ENCODE measurements at places on chromosomes 11 and 22.

- no peak for DNase-seq
Measured at GRCh38 chr11:19672586-19673206, 39.9 kb upstream of the NAV2 start.

DNA sequence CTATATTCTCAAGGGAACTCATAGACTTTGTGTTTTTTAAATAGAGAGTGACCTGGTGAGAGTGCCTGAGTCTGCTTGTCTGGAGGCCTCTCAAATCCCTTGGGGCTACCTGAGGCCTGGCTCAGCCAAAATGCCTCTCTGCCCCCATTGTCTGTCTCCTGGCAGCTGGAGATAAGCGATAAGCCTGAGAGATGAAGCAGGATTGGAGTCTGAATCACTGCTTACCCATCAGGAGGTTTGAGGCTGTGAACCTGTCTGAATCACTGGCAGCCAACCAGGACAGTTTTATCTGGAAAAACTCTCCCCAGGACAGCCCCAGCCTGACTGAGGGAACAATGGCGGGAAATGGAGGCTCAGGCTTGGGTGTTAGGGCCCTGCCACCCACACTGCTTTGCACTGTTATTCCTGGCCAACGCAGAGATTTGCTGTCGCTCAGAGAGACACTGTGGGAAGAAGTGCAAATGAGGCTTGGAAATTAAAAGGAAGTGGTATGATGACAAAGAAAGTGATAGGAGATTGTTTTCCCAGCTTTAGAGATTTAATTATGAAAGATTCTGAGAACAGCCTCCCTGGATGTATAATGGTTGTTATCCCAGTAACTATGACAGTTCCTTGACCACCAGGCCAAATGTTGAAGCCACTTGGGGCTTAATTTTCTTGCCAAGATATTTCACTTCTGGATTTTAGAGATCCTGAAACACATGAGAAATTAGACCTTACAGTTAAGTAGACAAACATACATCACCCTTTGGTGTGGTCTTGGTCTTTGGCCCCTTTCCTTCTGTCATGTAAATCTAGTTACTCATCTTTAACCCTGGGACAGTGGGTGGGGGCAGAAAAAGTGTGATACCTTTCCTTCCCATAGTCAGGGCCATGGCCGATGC is 102.1 kb downstream of the RASSF10 start:
- DNase-seq: no peak

DNA sequence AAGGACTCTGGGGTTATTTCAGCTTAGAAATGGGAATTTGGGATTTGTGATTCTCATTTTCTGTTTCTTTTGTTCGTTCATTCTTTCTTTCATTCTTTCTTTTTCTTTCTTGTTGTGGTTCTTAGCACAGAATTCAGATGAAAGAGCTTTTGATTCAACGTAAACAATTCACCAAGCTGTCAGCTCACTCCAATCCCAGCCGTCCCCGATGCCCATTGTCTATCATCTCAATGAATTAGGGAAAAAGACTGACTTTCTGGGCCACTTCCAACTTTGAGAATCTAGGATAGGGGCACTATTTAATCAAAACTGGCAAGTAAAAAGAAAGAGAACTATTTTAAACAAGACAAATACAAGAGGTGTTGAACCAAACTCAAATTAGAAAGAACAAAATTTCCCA is 25.1 kb upstream of the TMA7B start:
- DNase-seq: no peak

GRCh38 chr11:110317516-110317932 is 21.1 kb upstream of the RDX start:
- no peak for DNase-seq

DNA sequence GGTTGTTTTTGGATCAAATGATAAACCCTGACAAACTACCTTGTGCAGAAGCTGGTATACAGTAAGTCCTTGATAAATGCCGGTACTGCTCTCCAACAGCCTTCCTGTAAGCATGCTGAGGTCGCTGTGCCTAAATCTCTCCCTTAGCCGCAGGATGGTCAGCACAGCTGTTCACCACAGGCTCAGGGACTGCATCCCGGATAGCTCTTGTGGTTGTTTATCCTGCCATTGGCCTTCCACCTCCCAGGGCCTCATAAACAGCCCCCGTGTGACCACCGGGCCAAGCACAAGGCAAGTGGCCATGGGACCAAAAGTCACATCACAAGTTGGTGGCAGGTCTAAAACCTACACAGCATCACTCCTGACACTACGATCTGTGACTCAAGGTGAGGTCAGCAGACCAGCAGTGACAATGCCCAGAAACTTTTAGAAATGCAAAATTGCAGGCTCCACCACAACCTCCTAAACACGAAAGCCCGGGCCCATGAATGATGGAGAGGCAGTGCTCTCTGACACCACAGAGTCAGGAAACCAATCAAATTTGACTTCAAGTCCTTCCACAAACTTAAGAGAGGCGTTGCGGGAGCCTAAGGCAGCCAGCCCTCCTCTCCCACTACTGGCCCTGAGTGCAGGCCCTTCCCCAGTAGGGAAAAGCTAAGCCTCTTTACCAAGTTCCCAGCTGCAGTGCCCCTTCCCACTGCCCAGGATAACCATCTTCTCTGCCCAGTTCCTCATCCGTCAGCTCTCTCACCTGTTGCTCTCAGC is 3.9 kb downstream of the SPATA19 start:
- DNase-seq: no peak

GRCh38 chr22:30705710-30706651 is 11.3 kb downstream of the OSBP2 start:
- DNase-seq: no peak

DNA sequence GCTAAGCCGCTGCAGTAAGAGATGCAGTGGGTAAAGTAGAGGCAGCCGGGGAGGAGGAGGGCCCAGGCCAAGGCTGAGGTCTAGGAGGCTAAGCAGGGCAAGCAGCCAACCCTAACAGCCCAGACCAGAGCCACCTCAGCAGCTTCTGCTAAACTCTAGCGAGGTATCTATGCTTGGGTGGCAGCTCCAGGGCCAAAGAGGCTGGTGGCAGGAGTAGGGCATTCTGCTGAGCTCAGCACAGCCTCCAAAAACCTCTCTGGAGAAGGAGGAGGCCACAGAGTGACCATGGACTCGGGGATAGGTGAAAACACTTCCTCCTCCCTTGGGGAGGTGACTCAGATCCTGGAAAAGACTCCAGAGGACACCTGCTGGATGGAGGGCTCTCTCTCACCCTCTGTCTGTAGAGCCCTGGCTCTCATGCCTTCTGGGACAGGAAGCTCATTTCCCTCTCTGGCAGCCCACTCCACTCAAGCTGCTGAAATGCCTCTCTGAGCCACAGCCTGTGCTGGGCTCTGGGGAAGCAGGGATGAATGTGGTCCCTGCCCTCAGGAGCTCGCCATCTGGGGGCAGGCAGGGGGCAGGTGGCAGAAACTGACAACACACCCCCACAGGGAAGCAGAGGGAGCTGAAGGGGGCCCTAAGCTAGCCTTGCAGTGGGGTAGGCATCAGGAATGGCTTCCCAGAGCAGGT is 16.5 kb upstream of the TPBGL start:
- no peak for DNase-seq

DNA sequence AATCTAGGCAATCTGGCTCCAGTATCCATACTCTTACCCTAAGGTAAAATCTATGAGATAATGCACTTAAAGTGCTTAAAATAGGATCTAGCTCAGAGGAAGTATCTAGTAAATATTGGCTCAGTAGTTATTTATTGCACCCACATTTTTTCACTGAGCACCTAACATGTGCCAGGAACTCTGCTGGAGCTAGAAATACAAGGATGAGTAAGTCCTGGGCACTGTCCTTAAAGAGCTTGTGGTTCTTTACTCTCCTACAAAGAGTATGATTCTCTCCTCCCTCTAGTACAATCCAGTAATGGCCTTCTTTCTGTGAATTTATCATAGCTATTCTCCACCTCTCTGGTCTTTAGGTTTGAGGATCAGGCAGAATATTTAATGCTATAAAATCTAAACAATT is 59.2 kb downstream of the DEUP1 start:
- no peak for DNase-seq

DNA sequence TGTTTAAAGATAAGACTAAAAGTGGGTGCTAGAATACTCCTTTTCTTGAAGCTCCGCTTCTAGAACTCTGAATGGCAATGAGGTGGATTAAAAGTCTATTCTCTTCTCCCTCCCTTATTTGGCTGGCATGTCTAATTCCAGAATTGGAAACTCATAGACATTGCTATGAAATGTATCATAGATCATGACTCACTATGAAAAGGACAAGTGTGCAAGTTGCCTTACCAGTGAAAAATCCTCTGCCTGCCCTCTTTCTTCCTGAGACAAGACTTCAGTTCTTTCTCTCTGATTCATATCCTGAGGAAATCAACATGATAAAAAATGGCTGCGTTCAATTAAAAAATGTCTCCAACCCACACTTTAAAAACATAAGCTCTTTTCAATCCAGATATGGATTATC is 73.2 kb upstream of the BLID start:
- no peak for DNase-seq

- DNase-seq: no peak
Measured at GRCh38 chr22:19275919-19276600, 15.5 kb downstream of the CLTCL1 start.

GRCh38 chr11:26204101-26204500 is 127.8 kb upstream of the ANO3 start:
- DNase-seq: no peak

DNA sequence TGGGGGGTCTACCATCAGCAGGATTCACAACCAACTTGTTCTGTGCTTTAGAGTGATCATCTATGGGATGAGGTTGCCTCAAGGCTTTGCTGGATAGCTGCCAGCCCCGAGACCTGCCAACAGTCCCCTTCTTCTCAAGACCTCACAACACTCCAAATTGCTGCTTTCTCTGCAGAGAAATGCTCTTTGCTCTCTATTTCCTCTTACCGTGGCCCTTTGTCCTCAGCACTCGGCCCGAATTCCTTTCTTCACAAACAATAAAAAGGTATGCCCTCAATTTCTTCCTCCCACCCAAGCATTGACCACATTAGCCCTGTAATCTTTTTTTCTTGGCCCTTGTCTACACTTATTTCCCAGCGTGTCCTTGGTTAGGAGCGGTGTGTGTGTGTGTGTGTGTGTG is 147.4 kb upstream of the SNX19 start:
- no peak for DNase-seq

GRCh38 chr11:29490938-29491337 is 525.9 kb downstream of the KCNA4 start:
- DNase-seq: no peak

DNA sequence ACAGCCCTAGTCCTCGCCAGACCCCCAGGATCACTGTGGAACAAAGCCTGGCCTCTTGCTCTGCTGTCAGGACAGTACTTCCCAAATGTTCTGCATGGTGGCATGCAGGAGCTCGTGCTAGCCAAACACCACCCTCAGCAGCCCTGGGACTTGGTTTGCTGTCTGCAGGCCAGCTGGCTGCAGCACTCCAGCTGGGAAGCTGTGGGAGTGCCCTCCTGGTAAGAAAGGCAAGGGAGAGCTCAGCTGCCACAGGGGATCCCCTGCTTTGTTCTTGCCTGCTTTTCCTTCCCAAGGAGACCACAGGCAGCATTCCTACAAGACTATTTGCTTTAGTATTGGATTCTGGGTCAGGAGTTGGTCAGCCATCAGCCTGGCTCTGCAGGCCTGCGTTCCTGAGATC is 27.9 kb downstream of the TCIRG1 start:
- no peak for DNase-seq

- peak; percentile 95 for DNase-seq
Measured at GRCh38 chr11:20387261-20388095, at the start of gene PRMT3. Gene PRMT3, plus strand, starts transcription at chr11:20387716. Its CDS starts 31 bp downstream, at chr11:20387747.

- no peak for DNase-seq
Measured at GRCh38 chr11:107076832-107077231, 58.6 kb upstream of the GUCY1A2 start.

- DNase-seq: no peak
Measured at GRCh38 chr22:47126344-47126811, 363.9 kb downstream of the TBC1D22A start.

DNA sequence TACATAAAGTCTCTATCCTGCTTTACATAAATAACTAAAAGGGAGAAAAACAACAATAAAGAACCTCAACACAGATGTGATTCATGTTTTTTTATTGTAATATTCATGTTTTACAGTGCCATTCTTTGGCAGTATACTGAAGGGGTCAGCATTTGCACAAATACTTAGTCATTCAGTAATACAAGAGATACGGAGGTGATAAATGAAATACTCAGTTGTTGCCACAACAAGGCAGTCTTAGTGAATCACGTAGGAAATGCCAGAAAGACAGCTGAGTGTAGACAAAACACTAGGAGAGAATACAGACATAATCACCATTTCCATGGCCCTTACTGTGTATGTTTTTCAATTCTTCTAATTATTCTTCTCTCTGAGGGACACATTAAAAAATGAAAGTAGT is 910.4 kb downstream of the METTL15 start:
- no peak for DNase-seq

- no peak for DNase-seq
Measured at GRCh38 chr11:23953951-23954710, 542.7 kb upstream of the LUZP2 start.

- no peak for DNase-seq
Measured at GRCh38 chr11:32141745-32142546, 51.1 kb downstream of the RCN1 start.

DNA sequence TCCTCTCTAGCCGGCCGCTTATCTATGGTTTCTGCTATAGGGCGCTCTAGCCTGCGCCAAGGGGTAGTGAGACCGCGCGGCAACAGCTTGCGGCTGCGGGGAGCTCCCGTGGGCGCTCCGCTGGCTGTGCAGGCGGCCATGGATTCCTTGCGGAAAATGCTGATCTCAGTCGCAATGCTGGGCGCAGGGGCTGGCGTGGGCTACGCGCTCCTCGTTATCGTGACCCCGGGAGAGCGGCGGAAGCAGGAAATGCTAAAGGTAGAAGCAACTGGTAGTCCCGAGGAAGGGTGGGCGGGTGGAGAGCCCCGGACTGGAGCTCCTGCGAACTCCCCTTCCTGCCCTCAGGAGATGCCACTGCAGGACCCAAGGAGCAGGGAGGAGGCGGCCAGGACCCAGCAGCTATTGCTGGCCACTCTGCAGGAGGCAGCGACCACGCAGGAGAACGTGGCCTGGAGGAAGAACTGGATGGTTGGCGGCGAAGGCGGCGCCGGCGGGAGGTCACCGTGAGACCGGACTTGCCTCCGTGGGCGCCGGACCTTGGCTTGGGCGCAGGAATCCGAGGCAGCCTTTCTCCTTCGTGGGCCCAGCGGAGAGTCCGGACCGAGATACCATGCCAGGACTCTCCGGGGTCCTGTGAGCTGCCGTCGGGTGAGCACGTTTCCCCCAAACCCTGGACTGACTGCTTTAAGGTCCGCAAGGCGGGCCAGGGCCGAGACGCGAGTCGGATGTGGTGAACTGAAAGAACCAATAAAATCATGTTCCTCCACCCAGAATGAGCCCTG is at the start of the genes LBHD1 and UQCC3:
Gene LBHD1, minus strand, starts transcription at position 660 of the 782 bp plus-strand sequence. CDS start 2,236 bp downstream, outside the sequence.
Gene UQCC3, plus strand, starts transcription at position 66 of the 782 bp plus-strand sequence. Its CDS starts 73 bp downstream, at position 139.
- DNase-seq: peak; percentile 76

GRCh38 chr11:58567889-58568512 is 7.7 kb downstream of the LPXN start:
- peak; percentile 81 for DNase-seq

GRCh38 chr11:92762121-92762540 is 207.3 kb upstream of the MTNR1B start:
- DNase-seq: no peak

- DNase-seq: no peak
Measured at GRCh38 chr11:74543991-74544390, 48.4 kb upstream of the POLD3 start.

- peak; percentile 55 for DNase-seq
Measured at GRCh38 chr11:76236092-76236999, 30.0 kb upstream of the WNT11 start.

- no peak for DNase-seq
Measured at GRCh38 chr11:113998574-113998973, 23.7 kb downstream of the HTR3A start.

GRCh38 chr11:129618046-129618569 is 197.5 kb upstream of the TMEM45B start:
- no peak for DNase-seq
